ENCODE measurements at places on chromosomes 6 and 20.

- DNase-seq = no peak
Measured at GRCh38 chr6:145148776-145149175, 586.5 kb downstream of the EPM2A start.

GRCh38 chr6:19838442-19839236 lies 1.5 kb downstream of the ID4 start:
- no peak for DNase-seq

GRCh38 chr6:135094403-135094821 lies 39.8 kb upstream of the HBS1L start:
- no peak for DNase-seq

GRCh38 chr6:34158876-34159275 lies 13.0 kb upstream of the GRM4 start:
- DNase-seq = no peak

DNA sequence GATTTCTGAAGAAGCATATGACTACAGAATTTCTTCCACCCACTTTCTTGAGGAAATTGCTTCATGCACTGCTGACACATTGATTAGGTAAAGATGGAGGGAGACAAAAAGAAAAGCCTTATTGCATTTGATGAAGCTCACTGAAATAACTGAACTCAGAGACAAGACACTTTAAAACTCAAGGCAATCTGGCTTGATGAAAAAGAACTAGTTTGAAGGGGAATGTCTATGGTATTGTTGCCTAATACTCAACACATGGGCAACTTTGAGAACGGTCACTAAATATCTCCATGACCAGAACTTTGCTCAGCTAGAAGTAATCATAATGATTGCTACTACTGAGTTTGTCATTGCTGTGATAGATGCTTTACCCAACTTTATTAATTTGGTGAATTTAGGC lies 38.1 kb downstream of the HTR1B start:
- DNase-seq = no peak

GRCh38 chr6:55438203-55438602 lies 110.9 kb downstream of the GFRAL start:
- DNase-seq = no peak

- no peak for DNase-seq
Measured at GRCh38 chr6:138724015-138724414, 49.6 kb upstream of the CCDC28A start.

DNA sequence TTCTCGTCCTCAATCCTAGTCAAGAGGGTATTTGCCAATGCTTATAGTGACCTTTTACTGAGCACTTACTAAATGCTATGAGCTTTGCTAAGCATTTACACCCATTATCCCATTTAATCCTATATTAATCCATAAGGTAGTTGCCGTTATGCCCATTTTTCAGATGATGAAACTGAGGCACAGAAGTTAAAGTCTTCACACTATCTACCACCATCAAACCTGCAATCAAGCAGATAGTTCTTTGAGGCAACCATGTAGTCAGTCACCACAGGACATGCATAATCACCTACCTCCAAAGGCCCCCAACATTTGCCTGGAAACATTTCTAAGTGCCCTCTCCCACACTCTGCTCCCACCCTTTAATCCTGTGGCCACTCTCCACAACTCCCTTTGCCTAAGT lies 149.6 kb downstream of the LY86 start:
- DNase-seq = no peak

DNA sequence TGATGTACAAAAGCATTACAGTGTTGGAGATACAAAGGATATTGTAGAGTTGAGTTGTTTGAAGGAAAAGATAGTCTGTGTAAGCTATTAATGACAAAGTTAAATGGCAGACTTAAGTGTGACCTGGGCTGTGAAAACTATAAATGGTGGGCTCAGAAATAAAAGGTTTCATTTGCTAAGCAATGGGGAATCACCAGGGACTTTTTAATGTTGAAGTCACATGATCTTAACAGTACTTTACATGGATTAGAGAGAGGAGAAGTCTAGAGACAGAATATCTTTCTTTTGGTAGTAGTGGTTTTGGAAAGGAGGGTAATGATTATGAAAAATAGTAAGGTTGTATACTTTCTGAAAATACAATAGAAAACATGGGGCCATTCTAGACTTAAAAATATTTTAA lies 67.1 kb downstream of the SCAF8 start:
- no peak for DNase-seq

DNA sequence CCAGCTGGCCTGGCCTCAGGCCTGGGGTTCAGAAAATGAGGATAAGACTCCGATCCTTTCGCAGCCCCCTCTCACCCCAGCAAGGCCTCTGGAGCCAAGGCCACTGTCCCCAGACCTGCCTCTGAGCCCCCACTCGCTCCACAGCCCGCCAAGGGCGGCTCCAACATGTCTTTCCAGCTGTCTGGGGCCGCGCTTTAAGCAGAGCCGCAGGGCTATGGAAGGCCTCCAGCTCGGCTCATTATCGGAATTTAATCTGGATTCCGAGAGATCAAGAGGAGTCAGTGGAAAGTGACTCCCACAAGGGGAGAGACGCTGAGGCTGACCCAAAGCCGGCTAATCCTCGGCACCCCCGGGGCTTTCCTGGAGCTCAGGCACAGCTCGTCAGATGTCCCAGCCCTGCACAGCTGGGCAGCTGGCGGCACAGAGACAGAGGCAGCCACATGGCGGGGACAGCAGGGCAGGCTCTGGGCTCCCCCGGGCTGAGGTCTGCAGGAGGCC lies 41.8 kb downstream of the BMP7 start:
- DNase-seq = no peak

DNA sequence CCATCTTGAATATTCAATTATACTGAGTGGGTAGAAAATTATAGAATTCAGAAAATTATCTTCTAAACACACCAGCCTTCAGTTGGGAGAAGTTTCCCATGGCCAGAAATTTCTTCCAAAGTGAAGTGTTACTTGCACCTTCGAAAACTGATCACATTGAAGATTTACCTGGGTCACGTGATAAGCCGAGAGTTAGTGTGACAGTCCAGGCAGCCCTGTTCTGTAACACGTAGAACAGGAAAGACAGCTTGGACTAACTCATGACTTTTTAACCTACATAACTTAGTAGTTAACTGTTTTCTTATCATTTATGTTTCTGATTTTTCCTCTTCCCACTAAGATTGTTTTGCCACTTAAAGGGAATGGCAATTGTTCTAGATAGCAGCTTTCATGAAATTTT lies 118.3 kb upstream of the MTHFD1L start:
- no peak for DNase-seq

GRCh38 chr6:15399641-15400470 lies 154.0 kb downstream of the JARID2 start:
- DNase-seq = no peak

GRCh38 chr6:158016571-158017383 lies 35.1 kb downstream of the SYNJ2 start:
- DNase-seq = no peak

GRCh38 chr20:3123542-3123941 lies 36.1 kb downstream of the FASTKD5 start:
- DNase-seq = no peak

GRCh38 chr6:160221423-160221822 lies 37.2 kb downstream of the SLC22A2 start:
- DNase-seq = no peak

GRCh38 chr20:62935968-62936585 lies 1.9 kb upstream of the GID8 start:
- no peak for DNase-seq

- DNase-seq = no peak
Measured at GRCh38 chr6:100267721-100268123, 197.0 kb downstream of the SIM1 start.

DNA sequence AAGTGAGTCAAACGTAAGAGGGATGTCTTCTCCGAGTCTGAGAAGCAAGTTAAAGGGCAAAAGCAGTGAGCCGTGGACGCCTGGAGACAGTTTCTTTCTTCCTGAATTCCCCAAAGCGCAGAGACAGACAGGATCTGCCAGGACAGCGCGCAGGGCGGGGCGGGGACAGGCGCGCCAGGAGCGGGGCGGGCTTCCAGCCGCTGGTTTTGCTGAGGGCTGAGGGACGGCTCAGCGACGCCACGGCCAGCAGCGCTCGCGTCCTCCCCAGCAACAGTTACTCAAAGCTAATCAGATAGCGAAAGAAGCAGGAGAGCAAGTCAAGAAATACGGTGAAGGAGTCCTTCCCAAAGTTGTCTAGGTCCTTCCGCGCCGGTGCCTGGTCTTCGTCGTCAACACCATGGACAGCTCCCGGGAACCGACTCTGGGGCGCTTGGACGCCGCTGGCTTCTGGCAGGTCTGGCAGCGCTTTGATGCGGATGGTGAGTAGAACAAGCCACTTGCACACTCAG lies at the start of gene SCGN:
Gene SCGN (plus strand): TSS at position 209 of the 509 bp plus-strand sequence. CDS start 189 bp downstream, at position 398.
- DNase-seq = peak; percentile 1

DNA sequence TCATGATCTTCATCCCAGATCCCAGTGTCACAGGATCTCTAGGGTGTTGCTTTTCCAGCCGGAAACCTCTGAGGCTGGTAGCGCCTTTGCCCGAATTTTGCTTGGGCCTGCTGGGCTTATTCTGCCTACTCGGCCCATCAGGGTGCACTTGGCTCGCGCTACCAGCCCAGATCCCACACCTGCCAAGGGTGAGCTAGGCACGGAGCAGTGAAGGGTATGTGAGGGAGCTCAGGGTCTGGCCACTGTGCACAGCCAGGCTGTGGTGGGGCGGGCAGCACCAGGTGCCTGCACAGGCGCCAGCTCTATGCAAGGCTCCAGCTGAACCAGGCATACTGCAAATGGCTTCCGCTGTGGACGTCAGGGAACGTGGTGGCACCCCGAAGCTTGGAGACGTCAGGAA lies 693.4 kb upstream of the FLRT3 start:
- no peak for DNase-seq

GRCh38 chr20:62122654-62123449 lies 577 bp downstream of the LSM14B start:
- DNase-seq = peak; percentile 19

GRCh38 chr6:125363039-125363823 lies 61.5 kb upstream of the HDDC2 start:
- DNase-seq = no peak

DNA sequence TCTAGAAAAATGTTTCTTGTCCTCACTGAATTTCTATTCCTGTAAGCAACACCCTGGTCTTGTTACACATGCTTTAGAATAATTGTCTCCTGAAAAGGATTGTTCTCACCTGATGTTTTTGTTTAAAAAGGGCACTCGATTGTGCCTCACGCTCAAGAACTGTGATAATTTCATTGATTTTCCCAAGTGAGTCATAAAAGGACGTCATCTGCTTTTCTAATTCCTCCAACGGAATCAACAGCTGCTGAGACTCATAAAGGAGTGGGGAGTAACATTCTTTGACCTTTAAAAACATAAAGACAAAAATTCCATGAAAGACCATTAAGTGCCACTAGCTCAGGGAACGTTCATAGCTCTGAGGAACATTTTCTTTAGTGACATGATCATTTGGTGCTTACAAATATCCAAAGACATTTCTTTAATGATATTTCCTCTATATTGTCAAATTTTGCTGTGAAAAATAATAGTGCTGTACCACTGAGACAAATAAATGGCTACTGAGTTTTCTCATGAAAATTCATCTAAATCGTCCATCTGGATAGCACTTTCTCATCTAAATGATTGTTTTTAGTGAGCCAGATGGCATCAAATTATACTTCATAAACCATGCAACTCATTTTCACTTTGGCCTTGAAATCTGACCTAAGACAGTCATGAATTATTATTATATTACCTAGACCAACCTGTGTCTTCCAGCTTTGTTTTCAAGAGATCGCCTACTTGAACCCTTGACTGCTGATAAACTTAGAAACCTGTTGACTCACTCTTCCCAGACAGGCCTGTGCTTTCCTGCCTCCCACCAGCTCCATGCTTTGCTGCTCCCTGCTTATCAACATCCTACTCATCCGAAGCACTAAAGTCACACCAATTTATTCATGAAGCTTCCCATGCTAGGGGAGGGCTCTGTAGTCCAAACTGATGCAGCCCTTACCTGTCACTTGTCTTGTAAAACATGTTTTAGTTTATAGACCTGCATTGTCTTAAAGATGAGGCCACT lies 178.2 kb downstream of the SYNE1 start:
- DNase-seq = no peak

DNA sequence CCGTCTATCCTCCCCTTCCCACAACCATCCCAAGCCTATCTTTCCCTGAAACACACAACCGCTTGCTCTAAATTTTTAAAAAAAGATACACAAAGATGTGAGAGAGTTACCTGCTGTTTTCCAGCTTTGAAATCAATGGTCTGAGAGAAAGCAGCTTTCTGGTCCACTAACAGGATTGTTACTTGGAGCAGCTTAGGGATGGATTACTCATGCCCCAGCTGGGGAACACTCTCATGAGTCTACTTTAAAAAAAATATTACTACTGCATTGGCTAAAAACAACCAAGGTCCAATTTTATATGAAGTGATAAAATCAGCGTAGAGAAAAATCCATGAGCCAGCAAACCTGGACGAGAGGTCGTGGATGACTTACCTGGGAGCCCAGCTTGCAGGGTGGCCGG lies 29.6 kb upstream of the FOXC1 start:
- DNase-seq = no peak

- no peak for DNase-seq
Measured at GRCh38 chr6:1039191-1039590, 272.7 kb upstream of the FOXQ1 start.

DNA sequence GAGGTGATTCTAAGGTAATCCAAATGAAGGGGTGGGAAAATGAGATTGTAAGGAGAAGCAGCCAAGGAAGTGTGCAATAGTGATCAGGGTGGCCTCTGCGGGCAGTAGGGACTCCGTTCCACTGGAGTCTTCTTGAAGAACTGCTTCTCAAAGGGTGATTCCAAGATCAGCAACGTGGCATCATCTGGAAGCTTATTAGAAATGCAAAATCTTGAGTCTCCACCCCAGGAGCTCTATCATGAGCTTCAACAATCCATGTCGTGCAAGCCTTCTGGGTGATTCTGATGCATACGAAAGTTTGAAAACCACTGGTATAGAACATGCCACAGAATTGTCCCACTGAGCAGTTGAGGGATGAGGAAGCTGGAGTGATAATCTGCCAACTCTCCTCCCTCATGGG lies 31.4 kb downstream of the SCP2D1 start:
- no peak for DNase-seq

GRCh38 chr6:142463988-142464387 lies 162.2 kb downstream of the ADGRG6 start:
- DNase-seq = no peak

DNA sequence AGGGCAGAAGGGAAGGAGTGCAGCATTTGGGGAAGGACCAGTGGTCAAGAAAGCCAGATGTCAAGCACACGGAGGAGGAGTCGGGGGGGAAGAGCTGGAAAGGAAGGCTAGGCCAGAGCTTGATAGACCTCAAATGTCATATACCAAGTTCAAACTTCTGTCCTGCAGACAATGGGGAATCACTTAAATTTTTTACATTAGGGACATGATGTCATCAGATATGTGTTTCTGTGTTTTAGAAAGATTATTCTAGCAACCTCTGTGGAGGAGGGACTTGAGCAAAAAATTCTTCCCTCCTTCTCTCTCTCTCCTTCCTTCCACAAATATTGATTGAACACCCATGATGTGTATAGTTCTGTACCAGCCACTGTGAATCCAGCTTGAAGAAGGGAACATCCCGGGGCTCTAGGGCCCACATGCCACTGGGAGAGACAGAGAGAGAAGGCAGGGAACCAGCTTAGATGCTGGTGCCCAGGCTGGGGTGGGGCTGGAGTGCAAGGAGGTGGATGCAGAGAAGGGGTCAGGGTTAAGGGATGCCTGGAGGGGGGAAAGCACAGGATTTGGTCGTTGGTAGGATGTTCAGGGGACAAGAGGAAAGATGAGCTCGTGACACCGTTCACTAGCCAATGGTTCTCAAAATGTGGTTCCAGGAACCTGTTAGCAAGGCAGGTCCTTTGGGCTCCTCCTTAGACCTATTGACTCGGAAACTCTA lies 19.8 kb upstream of the AAR2 start:
- DNase-seq = no peak

- no peak for DNase-seq
Measured at GRCh38 chr6:4102687-4103244, 23.8 kb upstream of the FAM217A start.

- DNase-seq = no peak
Measured at GRCh38 chr6:135195041-135195440, 13.9 kb downstream of the MYB start.

Data from stimulated activated naive B cell treated with anti-CD40 and anti-IgM and Interleukin-4, amounts not matched to agents 10 μg/mL and 1 μg/mL and 100 μg/mL, for 72 hours (primary cell).